Karpas-422 (cell line): ENCODE measurements at places on chromosomes 7 and 10.

DNA sequence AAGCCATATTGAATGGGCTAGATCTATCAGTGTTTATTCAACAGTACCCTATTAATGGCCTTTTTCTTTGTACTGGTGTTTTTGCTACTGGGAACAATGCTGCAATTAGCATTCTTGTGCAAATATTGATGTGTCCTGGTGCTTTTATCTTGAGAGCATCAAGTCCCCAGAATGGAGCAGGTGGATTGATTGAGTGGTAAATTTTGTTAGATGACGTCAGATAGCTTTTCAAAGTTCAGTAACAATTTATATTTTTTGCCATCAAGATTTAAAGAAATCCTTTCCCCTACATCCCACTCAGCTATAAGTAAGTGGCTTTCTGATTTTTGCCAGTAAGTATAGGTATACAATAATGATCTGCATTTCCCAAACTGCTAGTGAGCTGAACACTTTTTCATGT lies 63.4 kb upstream of the SYPL1 start:
- no peak overlapping the region for H3K4me3 ChIP-seq
- no peak for DNase-seq
- no peaks in the 10 kb centered on the region for H3K27me3 ChIP-seq
- no peak overlapping the region for H3K27ac ChIP-seq
- H3K36me3 ChIP-seq, result no peaks in the 10 kb centered on the region

GRCh38 chr10:128097783-128098182 lies 28.4 kb downstream of the MKI67 start:
- no peak for DNase-seq
- no peak overlapping the region for H3K4me3 ChIP-seq
- H3K27me3 ChIP-seq, result no peaks in the 10 kb centered on the region

GRCh38 chr7:74498996-74499834 lies 45.5 kb downstream of the GTF2IRD1 start:
- H3K27me3 ChIP-seq, result peaks cover 2% of the 10 kb centered on the region; the same call in 1 of the 2 replicates
- no peak for DNase-seq
- H3K36me3 ChIP-seq, result no peaks in the 10 kb centered on the region
- no peak overlapping the region for H3K4me3 ChIP-seq

- H3K4me1 ChIP-seq, result no peaks in the 10 kb centered on the region
- peaks cover 19% of the 10 kb centered on the region; the same call in 1 of the 2 replicates for H3K36me3 ChIP-seq
- no peak overlapping the region for H3K4me3 ChIP-seq
- no peaks in the 10 kb centered on the region for H3K27me3 ChIP-seq
- DNase-seq, result no peak
These were observed 72.0 kb downstream of the FAM53B start for GRCh38 chr10:124672181-124672638.

DNA sequence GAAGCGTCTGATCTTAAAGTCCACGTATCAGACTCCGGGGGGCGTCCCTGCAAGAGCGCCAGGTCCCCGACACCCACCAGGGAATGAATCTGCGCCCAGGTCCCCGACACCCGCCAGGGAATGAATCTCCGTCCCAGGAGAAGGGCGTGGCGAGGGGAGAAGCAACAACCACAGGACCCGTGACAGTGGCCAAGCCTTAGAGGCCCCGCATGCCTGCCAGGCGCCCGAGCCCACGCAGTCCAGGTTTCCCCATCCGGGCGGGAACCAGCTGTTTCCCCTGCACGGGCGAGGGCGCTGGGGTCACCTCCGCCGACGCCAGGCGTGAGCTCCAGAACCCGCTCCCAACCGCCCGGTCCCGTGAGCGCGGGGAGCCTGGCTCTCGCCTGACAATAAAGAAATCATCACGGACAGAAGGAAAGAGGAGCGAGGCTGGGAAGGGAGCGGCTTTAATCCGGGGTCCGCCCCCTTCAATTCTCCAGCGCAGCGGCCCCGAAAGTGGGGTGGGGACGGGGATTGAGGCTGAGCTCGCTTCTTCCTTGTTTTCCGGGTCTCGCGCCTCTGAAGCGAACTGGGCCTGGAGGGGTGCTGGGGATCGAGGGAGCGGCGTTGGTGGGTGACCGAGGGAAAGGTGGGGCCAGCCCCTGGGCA lies 29.0 kb upstream of the BMS1 start:
- H3K4me1 ChIP-seq, result no peaks in the 10 kb centered on the region
- no peak for DNase-seq
- no peak overlapping the region for H3K27ac ChIP-seq
- H3K4me3 ChIP-seq, result no peak overlapping the region
- H3K27me3 ChIP-seq, result no peaks in the 10 kb centered on the region

DNA sequence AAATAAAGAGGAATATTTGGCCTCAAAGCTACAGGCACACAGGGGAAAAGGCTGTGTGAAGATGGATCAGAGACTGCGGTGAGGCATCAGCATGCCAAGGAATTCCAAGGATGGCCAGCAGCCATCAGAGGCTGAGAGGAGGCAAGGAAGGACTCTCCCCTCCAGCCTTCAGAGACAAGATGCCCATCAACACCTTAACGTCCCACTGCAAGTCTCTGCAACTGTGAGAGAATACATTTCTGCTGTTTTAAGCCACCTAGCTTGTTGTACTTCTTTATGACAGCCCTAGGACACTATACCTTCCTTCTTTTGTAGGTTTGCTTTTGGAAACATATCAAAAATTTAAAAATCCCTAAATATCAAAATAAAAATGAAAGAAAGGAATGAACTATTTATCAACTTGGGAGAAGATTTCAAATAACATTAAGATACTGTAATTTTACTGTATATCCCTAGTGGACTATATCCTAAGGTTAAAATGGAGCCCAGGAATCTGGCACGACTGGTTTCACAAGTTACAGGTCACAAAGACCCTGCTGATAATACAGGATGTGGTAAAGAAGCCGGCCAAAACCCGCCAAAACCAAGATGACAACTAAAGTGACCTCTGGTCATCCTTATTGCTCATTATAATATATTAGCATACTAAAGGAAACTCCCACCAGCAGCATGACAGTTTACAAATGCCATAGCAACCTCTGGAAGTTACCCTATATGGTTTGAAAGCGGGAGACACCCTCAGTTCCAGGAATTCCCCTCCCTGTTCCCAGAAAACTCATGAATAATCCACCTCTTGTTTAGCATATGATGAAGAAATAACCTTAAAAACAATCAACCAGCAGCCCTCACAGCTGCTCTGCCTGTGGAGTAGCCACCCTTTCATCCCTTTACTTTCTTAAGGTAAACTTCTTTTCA lies 185.2 kb downstream of the AVL9 start:
- H3K27ac ChIP-seq, result no peak overlapping the region
- no peaks in the 10 kb centered on the region for H3K4me1 ChIP-seq
- no peaks in the 10 kb centered on the region for H3K36me3 ChIP-seq
